ENCODE measurements at places on chromosomes 16 and 17.
A peak's percentile ranks its signal among the peaks of the same experiment; 100 is the strongest.

DNA sequence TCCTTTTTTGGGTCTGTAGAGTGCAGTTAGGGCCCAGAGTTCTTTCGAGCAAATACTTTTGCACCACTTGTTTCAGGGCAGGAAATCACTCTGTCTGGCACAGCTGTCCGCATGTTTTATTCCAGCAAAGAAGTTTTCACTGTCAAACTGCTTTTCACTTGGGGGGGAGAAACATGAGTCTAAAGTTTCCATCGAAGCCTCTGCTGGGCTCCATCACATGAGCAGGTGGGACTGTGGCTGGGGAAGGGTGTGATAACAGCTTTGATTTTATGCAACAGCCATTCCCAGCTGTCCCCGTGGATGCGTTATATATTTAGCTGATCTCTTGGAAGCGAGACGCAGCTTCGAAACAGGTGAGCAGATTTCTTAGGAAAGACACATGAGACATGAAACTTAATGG is 288.6 kb downstream of the SNX29 start:
- DNase-seq, result no peak

DNA sequence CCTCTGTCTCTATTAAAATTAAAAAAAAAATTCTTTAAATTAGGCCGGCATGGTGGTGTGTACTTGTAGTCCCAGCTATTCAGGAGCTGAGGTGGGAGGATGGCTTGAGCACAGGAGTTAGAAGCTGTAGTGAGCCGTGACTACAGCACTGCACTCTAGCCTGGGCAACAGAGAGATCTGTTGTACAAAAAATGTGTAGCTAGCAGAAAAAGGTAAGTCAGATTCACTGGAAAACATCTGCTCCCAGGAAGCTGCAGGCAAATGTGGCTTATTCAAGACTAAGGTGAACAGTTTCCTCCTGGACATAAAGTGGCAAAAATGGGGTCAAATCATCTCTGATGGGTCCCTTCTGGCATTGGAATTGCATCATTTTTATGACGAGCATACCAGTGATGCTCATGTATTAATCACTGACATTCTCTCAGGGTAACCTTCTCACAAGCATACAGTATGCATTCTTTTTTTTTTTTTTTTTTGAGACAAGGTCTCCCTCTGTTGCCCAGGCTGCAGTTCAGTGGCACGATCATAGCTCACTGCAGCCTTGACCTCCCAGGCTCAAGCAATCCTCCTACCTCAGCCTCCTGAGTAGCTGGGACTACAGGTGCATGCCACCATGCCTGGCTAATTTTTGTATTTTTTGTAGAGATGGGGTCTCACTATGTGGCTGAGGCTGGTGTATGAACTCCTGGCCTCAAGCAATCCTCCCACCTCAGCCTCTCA is 48.7 kb downstream of the CPPED1 start:
- no peak for DNase-seq

DNA sequence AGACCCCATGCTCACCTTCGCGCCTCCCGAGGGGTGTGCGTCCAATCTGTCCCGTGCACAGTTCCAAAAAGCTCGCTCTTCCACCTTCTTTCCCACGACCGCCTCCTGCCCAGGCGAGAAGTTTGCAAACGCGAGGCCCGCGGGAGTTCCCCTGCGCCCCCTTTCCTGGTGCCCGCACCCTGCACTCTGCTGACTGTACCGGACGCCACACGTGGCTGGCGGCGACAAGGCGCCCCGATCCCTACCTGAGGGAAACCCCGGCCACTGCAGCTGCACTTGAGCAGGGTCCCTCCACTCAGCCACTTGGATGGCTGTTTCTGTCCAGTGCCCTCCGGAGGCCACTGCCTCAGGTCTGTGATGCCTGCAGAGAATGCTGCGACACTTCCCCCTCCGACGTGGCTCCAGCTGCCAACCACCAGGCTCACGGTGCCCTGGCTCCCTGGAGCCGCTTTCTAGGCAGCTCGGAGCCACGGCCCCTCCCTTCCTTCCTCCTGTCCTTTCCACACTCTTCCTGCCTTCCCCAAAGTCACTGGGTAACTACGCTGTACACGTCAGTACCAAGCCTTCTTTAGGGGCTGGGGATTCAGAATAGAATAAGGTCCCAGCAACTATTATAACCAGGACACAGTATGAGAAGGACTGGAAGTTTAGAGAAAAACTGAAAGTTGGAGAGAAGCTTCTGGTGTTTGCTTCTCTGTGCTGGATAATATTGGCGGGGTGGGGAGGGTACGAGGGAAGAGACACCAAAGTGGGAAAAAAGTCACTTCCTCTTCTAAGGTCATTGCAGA is at the start of gene MLKL:
Gene MLKL, minus strand, starts transcription at position 425 of the 788 bp plus-strand sequence. CDS start 5,105 bp downstream, outside the sequence.
- DNase-seq, result peak; percentile 92

GRCh38 chr16:28823873-28824716 is 1.3 kb downstream of the ATXN2L start:
- DNase-seq, result peak; percentile 89

GRCh38 chr16:68445458-68445857 is 2.9 kb downstream of the SMPD3 start:
- DNase-seq, result peak; percentile 19

- DNase-seq, result no peak
These were observed 7.1 kb downstream of the LITAFD start for GRCh38 chr16:8888951-8889892.

Measured in GF-D8 (cell line).